Left renal pelvis (tissue), 4 donors: ENCODE measurements at places on chromosomes 11 and 22. TPM values are rescaled to one million over a fixed set of nuclear protein-coding genes. Genes with fewer than 3 reads are reported as not detected.

Gene TREH
- polyA plus RNA-seq: 1.4 TPM

Gene PHF21B
- polyA plus RNA-seq: 3.1 TPM

Gene PKP3
- 0.38 TPM for polyA plus RNA-seq

DNA sequence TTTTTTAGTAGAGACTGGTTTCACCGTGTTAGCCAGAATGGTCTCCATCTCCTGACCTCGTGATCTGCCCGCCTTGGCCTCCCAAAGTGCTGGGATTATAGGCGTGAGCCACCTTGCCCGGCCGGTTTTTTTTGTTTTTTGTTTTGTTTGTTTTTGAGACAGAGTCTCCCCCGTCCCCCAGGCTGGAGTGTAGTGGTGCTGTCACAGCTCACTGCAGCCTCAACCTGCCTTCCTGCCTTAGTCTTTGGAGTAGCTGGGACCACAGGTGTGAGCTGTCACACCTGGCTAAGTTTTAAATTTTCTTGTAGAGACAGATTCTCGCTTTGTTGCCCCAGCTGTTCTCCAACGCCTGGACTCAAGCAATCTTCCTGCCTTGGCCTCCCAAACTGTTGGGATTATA is 3.2 kb downstream of the PPIL2 start:
- no peak for DNase-seq

- DNase-seq: no peak
Observed at GRCh38 chr22:30985561-30986208, 16.6 kb downstream of the TUG1 start.

DNA sequence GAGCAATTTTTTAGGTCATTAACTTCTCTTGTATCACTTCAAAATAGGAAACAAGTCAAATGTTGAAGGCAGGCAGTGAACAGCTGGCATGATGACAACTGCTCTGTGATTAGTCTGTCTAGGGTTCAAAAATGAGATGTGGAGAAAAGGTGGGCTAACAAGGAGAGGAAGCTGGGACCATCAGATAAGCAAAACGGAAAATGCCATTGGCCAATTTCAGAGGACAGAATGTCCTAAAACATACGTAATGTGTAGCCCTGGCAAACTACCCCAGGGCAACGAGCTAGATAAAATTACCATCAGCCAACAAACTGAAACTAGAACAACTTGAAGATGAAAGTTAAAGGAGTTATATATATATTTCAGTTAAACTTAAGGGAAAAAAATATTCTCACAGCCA is 93.2 kb downstream of the RELT start:
- DNase-seq: no peak

DNA sequence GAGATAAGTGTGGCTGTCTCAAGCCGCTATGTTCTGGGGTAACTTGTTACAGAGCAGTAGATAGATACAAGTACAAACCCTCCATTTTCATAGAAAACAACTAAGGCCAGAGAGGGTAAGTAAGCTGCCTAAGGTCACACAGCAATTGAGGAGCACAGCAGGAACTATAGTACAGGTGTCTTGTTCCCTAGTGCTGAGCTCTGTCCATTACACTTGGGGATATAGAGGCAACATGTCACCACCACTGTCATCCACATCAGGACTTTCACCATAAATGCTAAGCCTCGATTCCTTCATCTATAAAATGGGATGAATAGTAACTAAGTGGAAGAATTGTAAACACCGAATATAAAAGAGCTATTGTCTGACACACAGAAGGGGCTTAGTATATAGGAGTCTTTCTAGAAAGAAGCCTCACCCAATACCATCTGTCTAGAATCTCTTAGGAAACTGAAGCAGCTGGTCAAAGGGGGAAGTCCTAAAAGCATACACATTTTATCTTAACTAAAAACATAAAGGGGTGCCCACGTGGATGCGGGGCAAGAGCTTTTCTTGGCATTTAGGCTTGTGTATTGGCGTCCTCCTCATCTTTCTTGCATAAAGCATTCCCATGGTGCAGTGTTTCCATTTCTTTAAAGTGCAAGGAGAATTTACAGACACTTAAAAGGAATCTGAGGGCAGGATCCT is 93.8 kb upstream of the ALX4 start:
- no peak for DNase-seq

- DNase-seq: no peak
Observed at GRCh38 chr11:14537134-14537599, 17.0 kb upstream of the PSMA1 start.

DNA sequence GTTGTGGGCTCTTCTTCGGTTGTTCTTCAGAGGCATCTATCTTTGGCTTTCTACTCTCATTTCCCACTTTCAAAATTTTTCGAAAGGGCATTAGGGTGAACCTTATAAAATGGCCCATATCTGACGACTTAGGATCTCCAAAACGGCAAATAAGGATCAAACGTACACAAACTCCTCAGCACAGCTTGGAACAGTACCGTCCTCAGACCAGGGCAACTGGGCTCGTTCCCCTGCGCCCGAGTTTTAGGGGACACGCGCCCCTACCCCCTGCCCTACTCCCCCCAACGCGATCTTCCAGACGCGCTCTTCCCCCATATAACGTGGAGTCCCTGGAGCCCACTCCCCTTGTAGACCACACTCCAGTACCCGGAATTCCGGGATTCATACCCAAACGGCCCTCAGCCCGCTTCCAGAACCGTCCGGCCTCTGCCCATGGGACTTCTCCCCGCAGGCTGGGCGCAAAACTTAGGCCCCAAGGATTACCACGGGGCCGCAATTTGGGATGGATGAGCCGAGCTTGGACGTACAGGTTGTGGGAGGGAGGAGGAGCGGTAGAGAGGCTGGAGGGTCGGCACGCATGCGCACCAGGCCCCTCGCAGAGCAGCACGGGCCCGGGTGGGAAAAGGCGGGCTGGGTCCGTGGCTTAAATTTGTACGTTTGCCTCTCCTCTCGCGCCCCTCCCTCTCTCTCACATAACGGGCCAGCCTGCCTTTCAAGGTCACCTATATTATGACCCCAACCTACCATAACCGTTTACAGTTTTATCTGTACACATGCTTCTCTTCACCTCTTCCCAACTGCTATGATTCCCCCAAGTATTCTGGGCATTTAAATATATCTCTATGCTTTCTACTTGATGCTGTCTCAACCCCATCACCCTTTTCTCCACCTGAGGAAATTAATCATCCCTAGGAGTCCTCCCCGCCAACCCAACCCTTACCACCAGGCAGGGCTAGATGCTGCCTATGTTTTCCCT is 3.4 kb downstream of the CCDC89 start:
- no peak for DNase-seq

GRCh38 chr11:122007601-122008071 is 108.4 kb downstream of the BLID start:
- DNase-seq: no peak

DNA sequence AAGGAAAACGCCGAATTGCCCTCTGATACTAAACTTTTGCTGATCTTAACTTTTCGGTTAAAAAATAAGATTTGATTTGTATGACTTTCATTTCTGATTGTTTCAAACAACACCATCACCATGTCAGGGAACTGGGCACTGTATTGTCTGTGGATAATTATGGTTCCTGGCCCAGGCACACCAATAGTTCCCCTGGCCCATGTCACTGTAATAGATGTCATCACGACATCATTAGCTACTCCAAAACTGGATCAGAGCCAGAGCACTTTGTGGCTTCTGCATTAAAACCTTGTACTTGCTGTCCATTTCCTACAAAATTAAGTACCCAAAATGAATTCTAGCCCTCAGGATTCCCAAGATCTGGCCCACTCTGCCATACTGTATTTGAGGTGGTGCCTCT is 119.5 kb upstream of the NARS2 start:
- DNase-seq: no peak

GRCh38 chr11:106415510-106415909 is 338.0 kb downstream of the AASDHPPT start:
- DNase-seq: no peak

- no peak for DNase-seq
Observed at GRCh38 chr11:78438298-78438975, 20.8 kb upstream of the GAB2 start.

GRCh38 chr11:103215812-103216211 is 106.6 kb downstream of the DYNC2H1 start:
- no peak for DNase-seq

GRCh38 chr11:28026634-28027290 is 81.2 kb downstream of the KIF18A start:
- no peak for DNase-seq

DNA sequence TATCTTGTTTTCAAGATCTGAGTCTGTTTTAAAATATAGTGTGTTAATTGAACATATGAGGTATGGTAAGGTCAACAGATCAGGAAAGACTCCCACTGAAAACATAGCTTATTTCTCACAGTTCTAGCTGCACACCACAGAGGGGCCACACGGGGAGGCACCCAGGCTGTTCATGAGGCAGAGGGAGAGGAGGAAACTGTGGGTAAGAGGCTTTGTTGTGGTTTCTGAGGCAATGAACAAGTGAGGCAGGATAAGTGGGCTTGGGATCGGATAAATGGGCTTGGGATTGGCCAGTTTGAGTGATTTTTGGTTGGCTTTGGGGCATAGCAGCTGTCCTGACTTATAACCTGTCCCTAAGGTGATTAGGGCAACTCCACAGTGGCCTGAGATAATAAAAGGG is 242.1 kb downstream of the LUZP2 start:
- no peak for DNase-seq

GRCh38 chr11:78138694-78139421 is 568 bp downstream of the ALG8 start:
- DNase-seq: no peak
